ENCODE measurements at places on chromosomes 11 and 22. TPM values are rescaled to one million over a fixed set of nuclear protein-coding genes. Genes with fewer than 3 reads are reported as not detected.

The CSRP3 gene
- total RNA-seq = not detected

The OR9I1 gene
- total RNA-seq = not detected

GRCh38 chr11:19359221-19360000 is 118.7 kb upstream of the E2F8 start:
- DNase-seq = no peak

DNA sequence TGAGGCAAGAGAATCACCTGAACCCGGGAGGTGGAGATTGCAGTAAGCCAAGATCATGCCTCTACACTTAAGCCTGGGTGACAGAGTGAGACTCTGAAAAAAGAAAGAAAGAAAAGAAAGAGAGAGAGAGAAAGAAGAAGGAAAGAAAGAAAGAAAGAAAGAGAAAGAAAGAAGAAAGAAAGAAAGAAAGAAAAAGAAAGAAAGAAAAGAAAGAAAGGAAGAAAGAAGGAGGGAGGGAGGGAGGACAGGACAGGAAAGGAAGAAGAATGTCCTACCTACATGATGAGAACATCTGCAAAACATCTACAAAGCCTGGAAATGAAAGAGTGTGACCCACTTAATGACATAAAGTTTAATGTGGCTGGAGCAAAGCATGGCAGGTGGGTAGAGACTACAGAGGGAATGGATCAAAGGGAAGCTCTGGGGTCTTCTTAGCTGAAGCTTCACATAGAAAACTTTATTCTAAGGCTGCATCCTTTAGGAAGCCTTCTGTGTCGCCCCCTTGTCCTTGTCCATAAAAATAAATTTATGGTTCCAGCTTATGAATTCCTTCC is 112.3 kb upstream of the ASPHD2 start:
- DNase-seq = no peak

GRCh38 chr11:31827455-31828206 is 16.5 kb upstream of the PAX6 start:
- no peak for DNase-seq

- no peak for DNase-seq
These were observed 6.3 kb downstream of the ARHGEF17 start for GRCh38 chr11:73314117-73314961.

DNA sequence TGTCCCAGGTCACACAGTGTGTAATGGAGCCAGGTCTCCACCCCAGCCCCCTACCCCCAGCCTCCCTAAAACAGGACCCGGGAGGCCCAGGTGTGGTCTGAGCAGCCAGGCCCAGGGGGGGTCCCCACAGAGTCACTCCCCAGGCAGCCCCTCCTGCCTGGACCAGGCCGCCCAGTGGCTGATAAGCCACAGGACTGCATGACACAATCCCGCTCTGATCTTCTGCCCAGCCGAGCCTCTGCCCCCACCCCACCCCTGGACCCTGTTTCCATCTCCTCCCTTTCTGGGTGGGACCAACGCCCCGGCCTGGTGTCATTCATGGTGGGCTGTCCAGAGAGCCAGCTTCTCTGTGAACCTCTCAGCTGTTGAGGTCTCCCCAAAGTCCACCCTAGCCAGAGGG is 7.8 kb upstream of the LIF start:
- no peak for DNase-seq

GRCh38 chr22:27874185-27874584 is 44.9 kb downstream of the PITPNB start:
- no peak for DNase-seq

DNA sequence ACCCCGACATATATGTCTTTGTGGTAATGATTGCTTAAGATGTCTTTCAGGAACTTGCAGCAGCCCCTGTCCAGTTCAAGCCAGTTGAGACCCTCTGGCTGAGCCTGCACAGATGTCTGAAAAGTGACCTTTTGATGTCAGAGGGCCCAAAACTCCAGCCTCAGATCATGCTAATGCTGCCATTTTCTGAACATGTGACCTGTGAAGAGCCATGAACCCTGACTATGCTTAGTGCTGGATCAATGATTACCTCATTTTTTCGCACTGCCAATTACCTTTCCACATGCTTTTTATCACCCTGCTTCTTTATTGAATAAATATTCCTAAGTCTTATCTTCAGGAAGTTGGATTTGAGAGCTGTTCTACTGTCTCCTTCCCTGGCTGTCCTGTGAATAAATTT is 6.9 kb upstream of the CYP2R1 start:
- DNase-seq = no peak

DNA sequence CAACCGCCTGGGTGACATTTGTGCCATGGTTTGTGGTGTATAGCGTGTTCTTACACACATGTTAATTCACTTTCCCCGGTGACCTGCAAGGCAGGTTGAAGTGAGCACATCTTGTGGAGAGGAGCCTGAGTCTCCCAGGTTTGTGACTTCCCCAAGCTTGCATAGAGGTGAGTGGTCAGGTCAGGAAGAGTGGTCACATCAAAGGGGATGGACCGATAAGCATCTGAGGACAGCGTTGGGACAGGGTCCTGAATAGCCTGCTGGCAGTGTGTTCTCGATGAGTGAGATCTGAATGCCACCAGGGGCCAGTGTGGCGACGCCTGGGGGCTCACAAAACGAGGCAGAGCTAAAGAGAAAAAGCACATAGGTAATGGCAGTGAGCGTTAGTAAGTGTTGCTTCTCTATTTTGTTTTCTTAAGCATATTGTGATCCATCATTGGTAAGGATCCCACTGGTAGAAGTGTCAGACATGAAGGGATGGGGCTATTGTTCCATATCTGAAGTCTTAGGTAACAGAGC is 154.6 kb downstream of the GRIK4 start:
- DNase-seq = no peak

DNA sequence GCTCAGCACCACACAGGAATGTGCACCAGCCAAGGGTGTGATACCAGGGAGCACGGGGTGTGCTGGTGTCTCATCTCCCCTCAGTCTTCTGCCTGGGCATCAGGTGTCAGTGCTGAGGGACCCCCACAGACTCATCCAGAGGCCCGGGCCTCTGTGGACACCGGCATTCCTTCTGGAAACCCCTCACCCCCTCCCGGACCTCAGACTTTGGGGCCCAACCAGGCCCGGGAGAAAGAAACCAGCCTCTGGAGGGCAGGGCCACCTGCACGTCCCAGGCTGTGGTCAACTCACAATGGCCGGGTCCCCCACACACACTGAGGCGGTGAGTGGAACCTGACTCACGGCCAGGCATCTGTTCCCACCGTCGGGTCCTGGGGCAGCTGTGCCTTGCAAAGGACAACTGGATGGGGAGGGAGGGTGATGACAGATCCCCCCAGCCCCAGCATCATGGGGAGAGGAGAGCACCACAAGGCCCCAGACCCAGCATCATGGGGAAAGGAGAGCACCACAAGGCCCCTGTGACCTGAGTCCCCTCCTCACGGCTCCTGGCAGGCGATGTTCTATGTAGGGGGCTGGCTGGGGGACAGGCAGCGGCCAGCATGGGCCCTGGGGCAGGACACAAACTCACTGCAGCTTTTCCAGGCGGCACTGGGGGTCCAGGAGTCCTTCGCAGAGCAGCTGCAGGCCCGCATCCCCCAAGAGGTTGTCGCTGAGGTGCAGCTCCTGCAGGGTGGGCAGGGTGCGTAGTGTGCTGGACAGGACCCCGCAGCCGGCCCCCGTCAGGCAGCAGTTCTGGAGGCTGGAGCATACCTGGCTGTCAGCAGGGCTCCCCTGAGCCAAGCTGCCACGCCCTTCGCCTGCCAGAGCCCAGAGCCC is 7.6 kb downstream of the RNH1 start:
- no peak for DNase-seq

- DNase-seq = no peak
These were observed 13.4 kb downstream of the NFAM1 start for GRCh38 chr22:42418811-42419242.

DNA sequence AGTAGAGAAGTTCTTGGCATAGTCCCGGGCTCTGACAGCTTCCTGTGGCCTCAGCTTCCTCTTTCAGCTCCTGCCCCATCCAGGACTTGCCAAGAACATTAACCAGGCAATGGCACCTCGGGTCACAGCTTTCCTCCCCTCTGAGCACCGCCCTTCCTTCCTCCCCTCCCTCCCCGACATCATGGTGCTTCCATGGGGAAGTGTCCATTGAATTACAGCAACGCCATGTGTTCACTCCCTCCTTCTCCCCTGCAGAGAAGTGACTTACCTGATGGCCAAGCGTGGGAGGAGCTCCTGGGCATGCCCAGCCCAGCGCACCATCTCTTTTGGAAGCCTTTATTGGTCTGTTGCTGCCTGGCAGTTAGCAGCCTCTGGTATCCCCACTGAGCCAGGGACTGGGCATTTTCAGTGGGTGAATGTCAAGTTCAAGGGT is 25.8 kb upstream of the DAGLA start:
- no peak for DNase-seq

- DNase-seq = no peak
These were observed 1.4 kb downstream of the SIK2 start for GRCh38 chr11:111603611-111604130.

The APOBEC3B gene
- total RNA-seq = 1.1 TPM

- no peak for DNase-seq
These were observed 33.2 kb upstream of the CCDC90B start for GRCh38 chr11:83319346-83319745.

DNA sequence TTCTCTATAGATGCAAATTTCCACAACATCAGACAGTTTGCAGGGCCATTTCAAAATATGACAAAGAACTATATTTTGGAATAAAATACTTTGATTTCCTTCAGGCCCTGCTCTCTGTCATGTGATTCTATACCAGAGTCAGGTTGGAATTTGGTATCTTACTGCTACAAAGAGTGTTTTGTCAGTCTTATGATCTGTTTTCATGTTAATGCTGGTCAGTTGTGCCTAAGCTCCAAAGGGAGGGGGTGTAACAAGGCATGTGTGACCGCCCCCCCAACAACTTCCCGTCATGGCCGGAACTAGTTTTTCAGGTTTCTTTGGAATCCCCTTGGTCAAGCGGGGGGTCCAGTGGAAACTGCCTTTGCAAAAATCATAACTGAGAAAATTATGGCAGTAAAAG is 15.1 kb downstream of the C11orf96 start:
- DNase-seq = no peak

DNA sequence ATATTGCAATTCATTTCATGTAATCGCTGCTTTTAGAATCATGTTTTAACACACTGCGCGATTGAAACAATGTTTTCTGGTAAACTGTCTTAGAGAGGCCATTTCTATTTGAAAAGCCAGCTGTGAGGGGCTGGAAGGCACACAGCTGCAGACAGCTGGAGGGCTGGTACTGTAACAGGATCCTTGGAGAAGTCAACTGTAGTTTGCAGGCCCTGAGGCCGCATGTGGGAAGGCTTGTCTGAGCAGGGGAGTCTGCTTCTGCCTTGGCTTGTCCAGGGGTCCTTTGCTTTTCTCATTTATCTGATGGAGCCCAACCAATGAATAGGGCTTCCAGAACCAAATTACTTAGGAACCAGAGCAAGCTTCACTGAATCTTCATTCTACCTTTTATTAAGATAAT is 313.5 kb downstream of the BLID start:
- DNase-seq = no peak

The CSNK2A3 gene
- total RNA-seq = 1.1 TPM

The MMP27 gene
- total RNA-seq = not detected

The BARX2 gene
- total RNA-seq = not detected

The INTS4 gene
- total RNA-seq = 43.2 TPM

GRCh38 chr11:23399995-23400394 is 539.7 kb upstream of the CCDC179 start:
- no peak for DNase-seq

All from omental fat pad (tissue), 4 donors.